ENCODE measurements at places on chromosomes 2 and 18.

- no peak for DNase-seq
These were observed 156.4 kb upstream of the MMADHC start for GRCh38 chr2:149743842-149744448.

- no peak for DNase-seq
These were observed 300.9 kb downstream of the ARHGAP15 start for GRCh38 chr2:143429932-143430679.

GRCh38 chr2:218000136-218000535, 2.7 kb downstream of the TNS1 start:
- no peak for DNase-seq

DNA sequence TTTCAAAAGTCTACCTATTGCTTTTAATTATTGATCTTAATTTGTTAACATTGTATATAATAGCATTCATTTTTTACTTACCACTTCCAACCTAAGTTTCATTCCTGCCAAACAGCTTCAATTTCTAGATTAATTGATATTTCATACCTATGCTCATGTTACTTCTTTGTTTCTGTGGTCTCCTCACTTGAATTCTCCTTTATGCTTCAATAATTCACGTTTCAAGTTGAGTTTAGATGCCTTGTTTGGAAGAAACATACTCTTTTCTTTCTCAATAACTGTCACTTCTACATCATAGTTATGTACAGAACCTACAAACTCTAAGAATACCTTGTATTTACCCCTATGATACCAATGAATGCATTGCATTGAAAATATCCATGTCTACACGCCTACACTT, 862.2 kb upstream of the LRATD1 start:
- DNase-seq: no peak

Measured in GM10248 (cell line).